Activated CD4-positive, alpha-beta T cell treated with anti-CD3 and anti-CD28 coated beads, Interleukin-2, amount 50 U/mL, for 4 hours (primary cell): ENCODE measurements at places on chromosomes 16 and 17.

GRCh38 chr16:82651921-82652601, 25.3 kb downstream of the CDH13 start:
- DNase-seq: no peak

- no peak for DNase-seq
These were observed 50.7 kb downstream of the ANKRD11 start for GRCh38 chr16:89439659-89440058.

- no peak for DNase-seq
These were observed 129.1 kb downstream of the GAS7 start for GRCh38 chr17:10069301-10069700.

DNA sequence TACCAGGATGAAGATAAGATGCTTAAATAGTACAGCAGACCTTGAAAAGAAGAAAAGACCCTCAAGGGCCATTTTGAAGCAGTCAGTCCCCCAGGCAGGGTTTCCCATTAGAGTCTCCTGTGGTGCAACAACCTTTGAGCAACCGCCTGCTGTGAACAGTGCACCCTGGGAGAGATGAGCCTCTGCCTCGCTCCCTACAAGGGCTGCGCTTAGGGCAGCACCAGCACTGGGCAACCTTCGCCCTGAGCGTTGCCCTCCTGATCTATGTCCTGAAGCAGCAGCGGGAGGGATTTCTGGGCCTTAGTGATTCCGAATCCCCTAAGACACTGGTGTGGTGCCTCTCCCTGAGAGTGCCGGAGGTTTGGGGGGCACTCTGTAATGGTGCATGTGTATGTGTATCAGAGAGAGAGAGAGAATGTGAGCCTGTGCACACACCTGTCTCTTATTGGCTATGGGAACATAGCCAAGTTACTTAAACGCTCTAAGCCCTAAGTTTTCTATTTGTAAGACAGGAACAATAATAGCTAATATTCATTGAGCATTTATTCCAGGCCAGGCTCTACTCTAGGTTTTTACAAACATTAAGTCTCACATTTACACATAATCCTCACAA, 25.2 kb upstream of the ABCC12 start:
- no peak for DNase-seq

GRCh38 chr17:35244341-35245195, 1.7 kb downstream of the SLFN5 start:
- DNase-seq: peak; percentile 85

- DNase-seq: no peak
These were observed 55.2 kb downstream of the ACTG1 start for GRCh38 chr17:81457401-81457800.

- no peak for DNase-seq
These were observed 434.4 kb upstream of the ZFHX3 start for GRCh38 chr16:73482310-73482709.

- DNase-seq: peak; percentile 35
These were observed 8.7 kb downstream of the DNAI2 start for GRCh38 chr17:74282587-74283370.

GRCh38 chr17:46832945-46833839, 14.7 kb upstream of the WNT3 start:
- DNase-seq: no peak

- DNase-seq: peak; percentile 15
These were observed 254.4 kb downstream of the C16orf95 start for GRCh38 chr16:87062569-87063442.

DNA sequence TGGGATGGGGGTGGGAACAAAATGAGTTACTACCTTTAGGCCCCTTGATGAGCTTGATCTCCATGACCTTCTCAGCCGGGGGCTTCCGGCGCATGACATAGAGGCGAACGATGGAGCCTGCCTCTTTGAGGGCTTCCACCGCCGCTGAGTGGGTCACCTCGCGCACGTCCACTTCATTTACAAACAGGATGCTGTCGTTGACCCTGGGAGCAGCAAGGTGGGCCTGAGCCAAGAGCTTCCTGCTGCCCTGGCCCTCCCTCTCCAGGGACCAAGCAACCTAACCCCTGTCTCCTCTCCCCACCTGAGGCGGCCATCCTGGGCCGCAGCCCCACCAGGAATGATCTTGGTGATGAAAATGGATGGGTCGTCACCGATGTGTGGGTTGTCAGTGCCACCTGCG, 16.2 kb downstream of the DLG4 start:
- DNase-seq: no peak

GRCh38 chr16:48446534-48446920, 61.3 kb upstream of the SIAH1 start:
- no peak for DNase-seq

DNA sequence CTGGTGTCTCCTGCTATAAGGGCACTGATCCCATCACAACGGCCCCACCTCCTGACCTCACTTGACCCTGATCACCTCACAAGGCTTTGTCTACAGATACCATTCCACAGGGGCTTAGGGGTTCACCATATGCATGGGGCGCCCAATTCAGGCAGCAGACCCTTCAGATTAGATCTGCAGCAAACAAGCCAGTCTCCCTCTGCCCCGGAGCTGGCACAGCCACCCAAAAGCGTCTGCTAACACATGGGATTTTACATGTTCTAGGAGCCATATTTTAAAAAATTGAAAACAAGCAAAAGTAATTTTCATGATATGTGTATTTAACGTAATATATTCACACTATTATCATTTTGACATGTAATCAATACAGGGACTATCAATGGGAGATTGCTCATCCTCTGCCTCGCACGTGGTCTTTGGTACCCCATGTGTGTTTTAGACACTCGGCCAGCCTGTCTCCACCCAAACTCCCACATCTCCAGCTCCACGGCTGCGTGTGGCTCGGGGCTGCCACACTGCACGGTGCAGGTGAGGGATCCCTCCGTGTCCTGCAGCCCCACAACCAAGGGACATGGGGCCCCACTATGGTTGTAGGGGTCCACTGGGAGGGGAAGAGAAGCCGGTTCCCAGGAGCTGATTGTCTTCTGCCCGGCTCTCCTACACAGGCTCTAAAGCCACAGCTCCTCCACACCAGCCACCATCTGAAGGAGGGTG, 107.6 kb downstream of the RBFOX3 start:
- DNase-seq: no peak

- no peak for DNase-seq
These were observed 237.8 kb downstream of the PRKCA start for GRCh38 chr17:66540131-66540781.

GRCh38 chr17:7720125-7720524, 2.6 kb downstream of the DNAH2 start:
- DNase-seq: no peak

DNA sequence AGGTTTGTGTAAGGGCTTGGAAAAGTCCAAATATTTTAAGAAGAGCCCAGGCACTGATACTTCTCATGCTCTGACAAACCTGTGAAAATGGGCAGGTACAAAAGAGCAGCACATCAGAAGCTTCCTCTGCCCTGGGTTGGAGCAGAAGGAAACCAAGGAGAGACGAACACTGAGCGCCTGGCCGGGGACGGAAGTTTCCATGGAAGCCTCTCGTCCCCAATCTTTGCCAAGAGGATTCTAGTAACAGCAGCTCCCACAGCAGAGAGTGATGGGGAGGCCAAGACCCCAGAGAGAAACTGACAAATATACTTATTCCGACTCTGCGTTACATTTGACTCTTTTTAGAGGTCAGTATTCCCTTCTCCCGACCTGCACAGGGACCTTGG, 268.5 kb downstream of the C16orf95 start:
- no peak for DNase-seq

GRCh38 chr17:30249460-30249859, 14.0 kb upstream of the SLC6A4 start:
- DNase-seq: no peak

DNA sequence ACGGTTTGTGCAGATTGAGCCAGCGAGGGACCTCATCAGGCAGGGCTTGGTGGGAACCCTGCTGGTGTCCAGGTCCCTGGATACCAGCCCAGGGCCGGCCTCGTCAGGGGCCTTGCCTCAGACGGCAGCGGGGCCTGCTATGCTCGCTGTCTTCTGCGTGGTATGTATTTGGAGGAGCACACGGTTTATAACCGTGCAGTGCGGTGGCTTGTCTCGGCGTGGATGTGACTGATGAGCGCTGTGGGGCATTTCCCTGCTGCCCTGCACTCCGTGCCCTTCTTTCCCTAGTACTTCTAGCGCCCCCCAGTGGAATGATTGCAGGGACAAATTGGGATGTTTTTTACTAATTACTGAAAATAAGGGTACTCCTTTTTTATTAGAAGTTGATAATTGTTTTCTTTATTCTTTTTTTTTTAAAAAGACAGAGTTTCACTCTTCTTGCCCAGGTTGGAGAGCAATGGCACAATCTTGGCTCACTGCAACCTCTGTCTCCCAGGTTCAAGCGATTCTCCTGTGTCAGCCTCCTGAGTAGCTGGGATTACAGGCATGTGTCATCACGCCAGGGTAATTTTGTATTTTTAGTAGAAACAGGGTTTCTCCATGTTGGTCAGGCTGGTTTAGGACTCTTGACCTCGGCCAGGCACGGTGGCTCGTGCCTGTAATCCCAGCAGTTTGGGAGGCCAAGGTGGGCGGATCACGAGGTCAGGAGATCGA, 15.3 kb downstream of the TBCD start:
- peak; percentile 29 for DNase-seq

DNA sequence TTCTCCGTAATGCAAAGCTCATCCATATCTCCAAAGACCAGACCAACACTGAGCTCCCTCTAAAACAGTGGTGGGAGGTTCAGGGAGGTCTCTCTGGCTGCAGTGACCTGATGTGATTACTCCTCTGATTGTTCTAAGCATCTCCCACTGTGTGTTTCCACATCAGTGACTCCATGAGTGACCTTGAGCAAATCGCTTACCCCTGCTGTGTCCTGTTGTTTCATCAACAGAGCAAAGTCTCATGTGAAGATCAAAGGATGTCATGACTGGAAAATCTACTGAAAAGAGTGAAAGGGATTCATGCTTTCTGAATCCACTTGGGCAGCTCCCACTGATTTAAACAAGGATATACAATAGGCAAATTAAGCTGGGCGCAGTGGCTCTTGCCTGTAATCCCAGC, 352.9 kb downstream of the TMEM114 start:
- no peak for DNase-seq

GRCh38 chr17:80163336-80163735, 6.5 kb upstream of the CARD14 start:
- DNase-seq: no peak

- DNase-seq: no peak
These were observed 1.6 kb downstream of the ZNF598 start for GRCh38 chr16:2008009-2008526.

- DNase-seq: no peak
These were observed 20.6 kb downstream of the SSH2 start for GRCh38 chr17:29909236-29910003.
